Activated CD4-positive, alpha-beta memory T cell treated with anti-CD3 and anti-CD28 coated beads, Interleukin-2, amount 10 ng/mL, durations not matched to agents 7 days and 5 days (primary cell): ENCODE measurements at places on chromosomes 5 and 9. TPM values are rescaled to one million over a fixed set of nuclear protein-coding genes. Genes with fewer than 3 reads are reported as not detected.

DNA sequence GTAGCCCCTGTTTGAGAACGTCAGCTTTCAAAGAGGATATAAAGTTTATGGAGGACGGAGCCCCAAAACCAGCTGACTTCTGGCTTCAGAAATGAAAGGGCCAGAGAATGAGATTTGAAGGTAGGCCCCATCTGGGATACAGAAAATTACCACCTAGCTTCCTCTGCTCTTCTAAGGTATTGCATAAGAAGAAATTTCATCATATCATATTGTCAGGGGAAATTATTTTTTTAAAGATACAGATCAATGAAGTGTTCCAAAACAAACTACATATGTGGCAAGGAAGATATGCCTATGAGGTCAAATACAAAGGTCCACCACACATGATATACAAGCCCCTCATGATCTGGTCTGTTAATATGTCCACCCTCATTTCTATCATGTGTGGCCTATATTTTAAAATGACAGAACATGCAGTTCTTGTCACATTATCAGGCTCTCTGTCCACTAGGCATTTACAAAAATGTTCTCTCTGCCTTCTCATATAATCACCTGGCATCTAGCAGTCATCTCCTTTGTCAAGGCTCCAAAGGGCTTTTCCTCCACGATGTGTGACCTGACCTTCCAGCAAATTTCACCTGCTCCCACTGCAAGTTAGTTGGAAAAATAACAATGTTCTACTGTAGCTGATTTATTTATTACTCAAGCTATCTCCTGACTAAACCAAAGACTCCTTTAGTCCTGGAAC, 83.1 kb downstream of the DPYSL3 start:
- no peak for DNase-seq
- no peak overlapping the region for H3K27ac ChIP-seq
- H3K36me3 ChIP-seq: no peaks in the 10 kb centered on the region
- H3K4me1 ChIP-seq: no peaks in the 10 kb centered on the region
- no peaks in the 10 kb centered on the region for H3K27me3 ChIP-seq
- no peak overlapping the region for H3K4me3 ChIP-seq

CARD19 gene
- total RNA-seq: 80.4 TPM

GRCh38 chr5:88203981-88204750, 64.5 kb downstream of the TMEM161B start:
- peak overlapping the region; percentile 77 for H3K27ac ChIP-seq
- peak; percentile 66 for DNase-seq
- peak overlapping the region; percentile 26 for H3K4me3 ChIP-seq
- H3K4me1 ChIP-seq: peaks cover 20% of the 10 kb centered on the region
- no peaks in the 10 kb centered on the region for H3K27me3 ChIP-seq

GRCh38 chr5:148653291-148653835, 964 bp downstream of the HTR4 start:
- no peak overlapping the region for H3K27ac ChIP-seq
- no peaks in the 10 kb centered on the region for H3K4me1 ChIP-seq
- H3K36me3 ChIP-seq: no peaks in the 10 kb centered on the region
- no peak overlapping the region for H3K4me3 ChIP-seq
- H3K27me3 ChIP-seq: peaks cover 47% of the 10 kb centered on the region

GRCh38 chr9:107734256-107735013, 244.9 kb upstream of the KLF4 start:
- H3K4me1 ChIP-seq: no peaks in the 10 kb centered on the region
- H3K4me3 ChIP-seq: no peak overlapping the region
- no peak for DNase-seq
- H3K27me3 ChIP-seq: no peaks in the 10 kb centered on the region

- no peaks in the 10 kb centered on the region for H3K4me1 ChIP-seq
- no peak overlapping the region for H3K27ac ChIP-seq
- H3K36me3 ChIP-seq: no peaks in the 10 kb centered on the region
- no peak for DNase-seq
- no peak overlapping the region for H3K4me3 ChIP-seq
Measured at GRCh38 chr5:29701600-29701999, 1491.9 kb upstream of the CDH6 start.

CD274 gene
- 12.6 TPM for total RNA-seq

DAB2IP gene
- total RNA-seq: not detected

IFNA16 gene
- not detected for total RNA-seq

- no peaks in the 10 kb centered on the region for H3K36me3 ChIP-seq
- no peak for DNase-seq
- peaks cover 9% of the 10 kb centered on the region for H3K4me1 ChIP-seq
- no peak overlapping the region for H3K4me3 ChIP-seq
- H3K27ac ChIP-seq: no peak overlapping the region
- peaks cover 33% of the 10 kb centered on the region for H3K27me3 ChIP-seq
Measured at GRCh38 chr5:172638209-172638768, 2.8 kb upstream of the NEURL1B start.

INSL4 gene
- total RNA-seq: not detected
